CD4-positive, alpha-beta T cell treated with Interleukin-17A for 1 hour (primary cell): ENCODE measurements at places on chromosomes 12 and 14.

- DNase-seq = no peak
These were observed 131.1 kb downstream of the CACNA1C start for GRCh38 chr12:2183556-2184541.

DNA sequence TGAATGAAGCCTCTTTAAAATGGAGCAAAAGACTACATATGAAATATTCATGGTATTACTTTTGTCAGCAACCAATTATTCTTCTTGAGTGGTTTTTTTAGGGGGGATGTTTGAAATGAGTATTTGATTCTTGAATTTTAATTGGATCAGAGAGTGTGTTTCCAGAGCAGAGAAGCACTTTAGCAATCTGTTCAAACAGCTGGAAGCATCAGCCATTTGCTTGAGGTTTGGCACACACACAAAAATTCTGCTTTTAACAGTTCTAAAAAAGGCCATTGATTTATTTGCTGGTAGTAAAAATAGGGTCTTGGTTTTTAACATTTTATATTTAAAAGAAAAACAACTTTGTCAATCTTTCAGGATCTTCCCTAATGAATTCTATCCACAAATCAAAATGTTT lies 292.7 kb downstream of the LRFN5 start:
- no peak for DNase-seq

- no peak for DNase-seq
These were observed 84.6 kb downstream of the ITPR2 start for GRCh38 chr12:26748412-26748740.

GRCh38 chr14:69154779-69155178 lies 1.9 kb upstream of the DCAF5 start:
- DNase-seq = peak; percentile 11

GRCh38 chr12:120368789-120369602 lies at the start of gene MSI1:
Gene MSI1 (minus strand): TSS chr12:120369164. CDS start chr12:120369091, 73 bp downstream.
- DNase-seq = no peak

DNA sequence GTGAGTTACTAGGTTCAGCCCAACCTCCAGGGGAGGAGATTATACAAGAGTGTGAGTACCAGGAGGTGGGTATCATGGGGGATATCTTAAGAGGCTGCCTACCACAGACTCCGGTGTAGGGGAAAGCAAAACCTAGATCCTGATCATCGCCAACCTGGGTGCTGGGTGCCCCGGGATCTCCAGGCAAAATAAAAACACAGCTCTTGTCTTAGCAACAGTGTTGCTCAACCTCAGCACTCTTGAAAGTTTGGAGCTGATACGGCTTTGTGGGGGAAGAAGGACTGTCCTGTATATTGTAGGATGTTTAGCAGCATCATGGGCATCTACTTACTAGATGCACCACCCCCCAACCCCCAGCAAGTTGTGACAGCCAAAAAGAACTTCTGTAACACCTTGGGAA lies 74.5 kb downstream of the CCDC60 start:
- no peak for DNase-seq

DNA sequence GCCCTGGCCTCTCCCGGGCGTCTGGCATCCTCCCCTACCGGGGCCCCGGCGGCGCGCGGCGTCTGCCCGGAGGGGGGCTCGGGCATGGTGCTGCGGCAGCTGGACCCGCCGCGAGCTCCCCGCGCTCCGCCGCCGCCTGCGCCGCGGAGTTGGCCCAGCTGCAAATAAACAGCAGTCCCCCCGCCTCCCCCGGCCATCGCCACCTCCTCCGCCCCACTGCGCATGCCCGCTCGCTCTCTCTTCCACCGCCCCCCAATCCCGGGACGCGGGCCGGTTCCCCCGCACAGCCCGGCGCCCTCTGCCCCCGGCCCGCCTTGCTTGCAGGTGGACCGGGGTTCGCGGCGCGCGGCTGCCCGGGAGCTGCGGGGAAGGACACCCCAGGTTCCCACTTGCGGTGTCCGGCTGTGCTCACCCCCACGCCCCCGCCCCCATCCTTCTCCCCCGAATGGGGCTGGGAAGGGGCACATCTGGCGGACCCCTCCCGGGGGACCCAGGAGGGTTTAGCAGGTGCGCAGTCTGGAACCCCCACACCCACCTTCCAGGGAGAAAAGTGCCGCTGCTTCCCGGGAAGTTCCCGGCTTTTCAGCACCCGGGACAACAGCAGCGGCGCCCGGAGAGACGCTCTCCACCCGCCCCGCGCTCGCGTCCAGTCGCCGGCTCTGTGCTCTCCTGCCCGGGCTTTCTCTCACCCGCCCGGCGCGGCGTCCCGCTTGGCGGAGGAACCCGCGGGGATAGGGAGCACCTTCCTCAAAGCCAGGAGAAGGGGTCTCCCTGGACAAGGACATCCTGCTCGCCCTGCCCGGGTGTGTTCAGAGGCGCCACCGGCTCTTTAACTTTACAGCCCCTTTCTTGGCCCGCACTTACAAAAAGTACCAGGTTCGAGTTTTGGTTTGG lies at the start of gene TMTC1:
TMTC1 (minus strand) TSS at position 170 of the 894 bp plus-strand sequence. CDS start 191 bp downstream, outside the sequence.
- no peak for DNase-seq

GRCh38 chr12:32893043-32893442 lies 3.5 kb downstream of the PKP2 start:
- DNase-seq = no peak
